Renal pelvis (tissue), 12 donors: ENCODE measurements at places on chromosomes 12 and 14. TPM values are rescaled to one million over a fixed set of nuclear protein-coding genes. Genes with fewer than 3 reads are reported as not detected.

The SMIM41 gene
- 0.73 TPM for polyA plus RNA-seq

The DBX2 gene
- polyA plus RNA-seq, result not detected

The NFATC4 gene
- 72.6 TPM for polyA plus RNA-seq

The LGR5 gene
- polyA plus RNA-seq, result 17.2 TPM

The GPR68 gene
- 4.1 TPM for polyA plus RNA-seq

The C1QL4 gene
- 2.0 TPM for polyA plus RNA-seq

The INHBE gene
- polyA plus RNA-seq, result 0.77 TPM

The CLMN gene
- polyA plus RNA-seq, result 41.5 TPM

The DIO2 gene
- polyA plus RNA-seq, result 0.35 TPM

The MUCL1 gene
- not detected for polyA plus RNA-seq

The VRTN gene
- polyA plus RNA-seq, result not detected

The CLEC6A gene
- polyA plus RNA-seq, result 0.07 TPM

The C12orf60 gene
- 3.9 TPM for polyA plus RNA-seq

The KRT82 gene
- not detected for polyA plus RNA-seq

The RIMBP2 gene
- 23.9 TPM for polyA plus RNA-seq

The TMCC3 gene
- polyA plus RNA-seq, result 41.5 TPM

The ZNF219 gene
- 42.2 TPM for polyA plus RNA-seq

The MIP gene
- polyA plus RNA-seq, result not detected

The GLS2 gene
- polyA plus RNA-seq, result 1.5 TPM

The LRFN5 gene
- 11.8 TPM for polyA plus RNA-seq

The ANG gene
- 4.2 TPM for polyA plus RNA-seq

GRCh38 chr12:110640275-110641025 is 26.5 kb downstream of the TCTN1 start:
- DNase-seq, result no peak

DNA sequence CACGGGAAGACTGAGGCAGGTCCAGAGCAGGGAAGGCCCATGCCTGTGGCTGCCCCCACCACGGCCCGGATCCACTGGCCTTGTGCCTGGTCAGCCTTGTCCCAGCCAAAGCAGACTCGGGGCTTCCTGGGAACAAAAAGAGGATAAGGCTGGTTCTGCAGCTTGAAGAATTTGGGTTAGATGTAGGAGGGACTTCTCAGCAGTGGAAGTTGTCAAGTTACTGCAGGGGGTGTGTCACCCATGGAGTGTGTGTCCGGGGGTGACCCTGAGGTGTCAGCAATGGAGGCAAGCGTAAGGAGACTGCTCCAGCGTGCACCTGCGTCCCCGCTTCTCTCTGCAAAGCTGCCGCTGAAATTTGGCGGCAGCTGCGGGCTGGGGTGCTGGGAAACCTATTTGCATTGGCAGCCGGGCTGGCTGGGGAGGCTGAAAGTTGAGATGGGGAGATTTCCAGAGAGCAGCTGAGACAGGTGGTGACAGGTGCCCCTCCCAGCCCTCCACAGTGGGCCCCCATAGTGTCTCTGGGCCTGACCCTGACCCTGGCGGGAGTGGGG is 12.5 kb upstream of the TNFAIP2 start:
- DNase-seq, result no peak

- DNase-seq, result no peak
Measured at GRCh38 chr14:90358359-90358758, 26.6 kb upstream of the NRDE2 start.

GRCh38 chr14:96086032-96086431 is 46.9 kb downstream of the C14orf132 start:
- DNase-seq, result no peak

DNA sequence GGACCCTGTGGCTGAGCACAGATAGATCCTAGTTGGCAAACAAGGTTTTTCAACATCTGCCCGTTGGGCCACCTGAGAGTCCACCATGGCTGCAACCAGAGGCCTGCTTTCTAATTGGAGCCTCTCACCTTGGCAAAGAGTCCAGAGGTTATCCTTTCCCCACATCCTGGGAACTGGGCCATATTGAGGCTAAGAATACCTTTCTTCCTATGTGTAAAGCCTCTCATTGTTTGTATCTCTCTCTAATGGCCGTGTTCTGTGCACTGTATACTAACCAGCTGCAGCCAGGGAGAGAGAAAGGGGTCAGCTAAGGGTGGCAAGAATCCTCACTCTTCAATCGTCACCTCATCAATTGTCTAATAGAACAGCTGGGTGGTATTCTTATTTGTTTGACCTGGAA is 79.1 kb upstream of the ST8SIA1 start:
- DNase-seq, result no peak

GRCh38 chr12:68638721-68639395 is 28.2 kb downstream of the RAP1B start:
- no peak for DNase-seq

GRCh38 chr12:24582954-24583601 is 365.8 kb downstream of the BCAT1 start:
- no peak for DNase-seq

DNA sequence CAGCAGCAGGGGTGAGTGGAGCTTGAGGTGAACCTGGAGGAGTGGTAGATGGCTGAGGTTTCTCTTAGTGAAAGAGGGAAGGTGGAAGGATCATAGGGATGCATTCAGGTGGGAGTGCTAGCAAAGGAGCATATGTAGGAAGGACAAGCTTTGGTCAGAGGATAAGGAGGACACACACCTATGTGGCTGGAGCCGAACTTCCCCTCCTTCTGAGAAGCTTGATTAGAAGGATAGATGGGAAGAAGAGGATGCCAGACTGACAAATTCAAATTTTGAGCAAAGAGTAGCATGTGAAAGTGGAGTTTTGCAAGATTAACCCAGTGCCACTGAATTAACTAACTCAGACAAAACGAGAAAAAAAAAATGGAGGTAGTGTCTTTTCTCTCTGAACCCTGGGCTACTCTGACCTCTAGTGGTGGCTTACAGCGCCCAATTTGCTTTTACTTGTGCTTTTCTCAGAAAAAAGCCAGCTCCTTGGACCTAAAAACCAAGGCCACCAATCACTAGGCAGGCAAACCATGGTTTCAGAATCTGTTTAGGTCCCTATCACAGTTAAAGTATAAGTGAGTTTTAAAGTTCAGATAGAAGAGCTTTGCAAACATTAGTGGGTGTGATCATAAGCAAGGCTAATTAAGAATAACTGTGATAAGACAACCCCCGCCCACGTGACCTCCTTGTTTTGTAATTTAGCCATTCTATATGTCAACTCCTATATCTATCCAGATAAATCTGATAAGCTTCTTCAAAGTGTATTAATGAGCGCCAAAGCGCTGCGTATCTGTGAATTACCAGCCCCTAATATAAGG is 15.5 kb downstream of the EMP1 start:
- peak; percentile 84 for DNase-seq

GRCh38 chr12:105026411-105026810 is 40.3 kb downstream of the NOPCHAP1 start:
- DNase-seq, result peak; percentile 66

DNA sequence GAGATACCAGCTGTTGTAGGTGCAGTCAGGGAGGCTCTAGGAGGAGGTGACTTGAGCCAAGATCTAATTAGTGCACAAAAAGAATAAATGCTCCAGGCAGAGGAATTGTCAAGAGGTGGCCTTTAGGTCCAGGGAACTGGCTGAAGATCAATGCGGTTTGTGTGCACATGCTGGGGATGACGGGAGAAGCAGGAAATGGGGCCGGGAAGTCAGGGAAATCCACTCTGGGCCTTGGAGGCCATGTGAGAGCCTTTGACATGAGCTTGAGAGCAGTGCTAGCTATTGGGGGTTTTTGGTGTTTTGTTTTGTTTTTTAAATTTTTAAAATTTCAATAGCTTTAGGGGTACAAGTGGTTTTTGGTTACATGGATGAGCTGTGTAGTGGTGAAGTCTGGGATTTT is 67.4 kb downstream of the MVK start:
- no peak for DNase-seq

GRCh38 chr12:103930034-103930786 is at the start of gene HSP90B1:
HSP90B1 (plus strand) TSS chr12:103930410; CDS start chr12:103930516, 106 bp downstream.
- DNase-seq, result peak; percentile 100

- no peak for DNase-seq
Measured at GRCh38 chr14:103763730-103764488, 48.3 kb downstream of the ZFYVE21 start.

DNA sequence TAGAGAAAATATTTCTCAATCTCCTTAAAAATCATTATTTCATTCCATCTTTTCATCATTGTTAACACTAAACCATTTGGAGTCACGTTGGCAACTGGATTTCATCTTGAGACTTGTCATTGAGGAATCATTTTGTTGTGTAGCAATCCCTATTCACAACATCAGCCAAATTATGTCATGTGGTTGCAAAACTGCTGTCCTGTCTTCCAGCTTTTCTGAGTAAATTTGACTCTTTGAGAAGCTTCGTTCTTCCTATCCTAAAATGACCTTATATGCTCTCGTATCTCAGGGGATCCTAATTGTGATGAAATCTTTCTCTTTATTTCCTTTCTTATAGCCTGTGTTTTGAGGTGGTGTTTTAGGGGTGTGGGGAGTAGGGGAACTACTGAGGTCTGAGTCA is 30.6 kb upstream of the KICS2 start:
- no peak for DNase-seq

GRCh38 chr12:86134561-86134960 is 121.6 kb downstream of the MGAT4C start:
- no peak for DNase-seq

DNA sequence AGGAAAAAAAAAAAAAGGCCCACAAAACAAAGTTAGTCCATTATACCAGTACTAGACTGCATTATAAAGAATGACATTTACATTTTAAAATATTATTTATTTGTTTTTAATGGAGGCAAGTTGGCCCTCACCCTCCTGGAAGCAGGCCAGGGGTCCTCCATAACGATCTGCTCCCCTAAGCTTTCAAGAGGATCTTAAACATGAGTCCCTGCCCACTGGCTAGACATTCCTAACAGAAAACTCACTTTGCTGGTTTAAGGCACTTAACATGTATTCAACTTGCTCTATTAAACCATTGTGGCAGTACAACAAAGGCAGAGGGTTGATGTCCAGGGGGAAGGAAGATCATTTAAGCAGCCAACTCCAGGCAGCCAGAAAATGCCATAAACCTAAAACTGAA is 111.4 kb downstream of the STXBP6 start:
- no peak for DNase-seq

DNA sequence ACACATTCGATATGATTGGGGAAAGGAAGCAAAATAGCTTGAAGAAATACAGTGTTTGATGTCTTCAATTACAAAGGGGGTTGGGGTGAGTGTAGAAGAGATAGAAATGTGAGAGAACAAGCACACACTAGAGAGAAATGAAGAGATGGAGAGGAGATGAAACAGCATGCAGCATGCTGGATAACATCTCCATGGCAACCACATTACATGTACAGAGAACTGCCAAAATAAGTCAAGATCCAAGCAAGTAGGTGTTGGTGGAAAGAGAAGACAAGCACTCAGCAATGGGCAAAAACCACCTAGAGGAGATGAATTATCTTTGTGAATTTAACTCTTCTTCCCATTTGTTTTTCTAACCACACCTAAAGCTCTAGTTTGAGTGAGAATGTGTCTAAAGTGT is 289.8 kb downstream of the GRIN2B start:
- no peak for DNase-seq

DNA sequence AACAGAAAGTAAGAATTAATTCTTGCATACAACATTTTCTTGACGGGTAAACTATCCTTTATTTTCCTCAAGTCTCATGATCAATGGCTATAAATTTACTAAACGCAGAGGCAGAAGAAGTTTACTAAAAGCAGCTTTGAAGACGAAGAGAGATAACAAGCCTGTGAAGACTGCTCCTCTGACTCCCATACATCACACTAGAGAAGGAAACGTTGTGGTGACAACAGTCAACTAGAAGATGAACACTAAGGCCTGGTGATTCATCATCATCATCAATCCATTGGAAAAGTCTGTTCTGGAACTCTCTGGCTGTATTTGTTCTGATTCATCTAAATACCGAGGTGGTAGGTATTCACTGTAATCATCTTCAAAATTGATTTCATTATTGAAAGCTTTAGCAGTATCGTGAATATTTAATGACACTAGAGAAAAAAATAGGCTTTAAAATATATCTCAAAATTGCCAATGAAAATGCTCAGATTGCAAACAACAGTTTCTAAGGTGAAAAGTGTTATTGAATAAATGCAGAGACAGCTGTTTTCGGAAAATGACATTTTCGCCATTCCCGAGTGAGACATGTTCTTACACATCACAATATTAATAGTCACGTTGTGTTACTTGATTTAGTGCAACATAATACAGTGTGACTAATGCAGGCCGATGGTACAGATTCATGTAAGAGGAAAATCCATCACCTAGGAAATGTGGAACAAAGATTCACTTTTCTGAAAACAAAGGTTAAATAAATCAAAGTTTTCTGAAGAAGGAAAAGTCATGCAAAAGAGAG is 260.5 kb downstream of the C12orf50 start:
- DNase-seq, result no peak

GRCh38 chr12:71942259-71942658 is 3.6 kb downstream of the TPH2 start:
- no peak for DNase-seq

GRCh38 chr14:99242238-99242637 is 29.8 kb downstream of the BCL11B start:
- DNase-seq, result no peak

DNA sequence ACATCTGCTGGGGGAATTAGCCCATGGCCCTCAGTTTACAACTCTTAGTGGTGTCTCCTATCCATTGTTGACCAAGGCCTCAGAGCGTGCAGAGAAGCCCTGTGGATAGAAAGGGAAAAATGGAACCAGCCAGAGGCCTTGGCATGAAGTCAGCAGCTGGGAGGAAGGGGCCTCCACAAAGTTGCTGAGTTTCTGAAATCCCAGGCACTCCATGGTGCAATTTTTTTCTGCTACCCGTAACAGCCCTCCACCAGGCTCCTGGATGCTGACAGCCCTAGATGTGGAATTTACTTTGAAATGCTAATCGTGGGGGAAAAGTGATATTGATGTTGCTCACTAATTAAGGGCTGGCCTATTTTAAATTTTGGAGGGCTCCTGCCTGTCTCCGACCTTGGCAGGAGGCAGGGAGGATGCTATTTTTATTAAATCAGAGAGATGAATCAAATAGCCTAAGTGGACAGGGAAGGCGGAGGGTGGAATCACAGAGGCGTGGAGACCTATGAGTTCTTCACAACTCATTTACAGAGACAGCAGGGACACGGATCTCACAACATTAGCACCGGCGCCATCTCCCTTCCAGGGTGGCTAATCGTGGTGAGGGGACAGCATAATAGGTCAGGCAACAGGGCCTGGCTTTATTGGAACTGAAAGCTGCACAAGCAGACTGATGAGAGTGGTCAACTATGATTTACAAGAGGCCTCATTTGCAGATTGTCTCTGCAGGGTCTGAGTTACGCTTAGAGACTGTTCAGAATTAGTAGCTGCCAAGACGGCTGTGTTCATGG is 99.8 kb upstream of the WSCD2 start:
- peak; percentile 23 for DNase-seq

DNA sequence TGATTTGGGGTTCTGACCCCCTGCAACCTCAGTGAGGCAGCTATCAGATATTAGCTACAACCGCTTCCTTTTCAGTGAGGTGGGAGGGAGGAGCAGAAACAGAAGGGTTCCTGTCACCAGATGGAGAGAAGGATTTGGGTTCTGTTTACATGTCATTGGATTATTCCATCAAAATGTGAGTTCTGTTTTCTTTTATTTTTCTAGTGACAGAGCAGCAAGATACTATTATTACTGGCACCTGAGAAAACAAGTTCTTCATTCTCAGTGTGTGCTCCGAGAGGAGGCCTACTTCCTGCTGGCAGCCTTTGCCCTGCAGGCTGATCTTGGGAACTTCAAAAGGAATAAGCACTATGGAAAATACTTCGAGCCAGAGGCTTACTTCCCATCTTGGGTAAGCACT is 52.8 kb downstream of the FRMD6 start:
- DNase-seq, result no peak
